Bronchus fibroblast of lung (primary cell): ENCODE measurements at places on chromosomes 16 and 17. TPM values are rescaled to one million over a fixed set of nuclear protein-coding genes. Genes with fewer than 3 reads are reported as not detected.

Gene DBNDD1
- total RNA-seq = 1.8 and 2.2 TPM in 2 replicates

Gene CCL17
- total RNA-seq = not detected in 2 replicates

Gene ABCA9
- total RNA-seq = under 0.01 TPM in 1 of 2 replicates, not detected in the other

Gene GAST
- not detected in 2 replicates for total RNA-seq

Gene CDK5R1
- total RNA-seq = 1.6 and 1.8 TPM in 2 replicates

Gene TEKT1
- total RNA-seq = not detected in 2 replicates
